ENCODE measurements at places on chromosomes 7 and 10.
A peak's percentile ranks its signal among the peaks of the same experiment; 100 is the strongest.

DNA sequence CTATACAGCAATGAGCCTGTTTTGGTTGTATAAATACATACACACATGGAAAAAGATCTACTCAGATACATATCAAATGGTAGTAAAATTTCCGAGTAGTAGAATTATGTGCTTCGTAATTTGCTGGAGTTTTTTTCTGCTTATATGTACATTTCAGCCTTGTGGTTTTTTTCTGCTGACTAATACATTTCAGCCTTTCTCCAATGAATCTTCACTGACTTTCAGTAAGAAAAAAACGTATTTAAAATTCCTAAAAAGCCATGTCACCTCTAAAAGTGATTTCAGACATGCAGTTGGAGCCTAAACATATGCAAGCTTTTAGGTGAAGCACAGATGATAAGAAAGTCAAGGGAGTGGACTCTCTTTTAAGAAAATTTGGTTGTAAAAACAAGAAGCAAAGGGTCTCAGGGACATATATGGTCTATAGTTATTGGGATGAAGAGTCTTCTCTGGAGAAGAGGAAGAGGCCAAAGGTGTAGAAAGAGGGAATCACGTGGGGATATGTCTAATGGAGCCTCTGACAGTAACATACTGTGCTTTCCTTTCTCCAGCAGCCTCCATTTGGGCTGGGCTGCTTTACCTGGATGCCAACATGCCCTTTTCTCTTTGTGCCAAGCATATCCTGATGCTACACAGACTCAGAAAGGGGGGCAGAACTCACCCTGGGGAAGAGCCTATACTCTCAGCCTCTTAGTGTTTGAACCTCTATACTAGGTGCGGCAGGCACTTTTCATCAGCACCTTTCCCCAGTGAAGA is 2.4 kb downstream of the AMPH start:
- no peak for DNase-seq

DNA sequence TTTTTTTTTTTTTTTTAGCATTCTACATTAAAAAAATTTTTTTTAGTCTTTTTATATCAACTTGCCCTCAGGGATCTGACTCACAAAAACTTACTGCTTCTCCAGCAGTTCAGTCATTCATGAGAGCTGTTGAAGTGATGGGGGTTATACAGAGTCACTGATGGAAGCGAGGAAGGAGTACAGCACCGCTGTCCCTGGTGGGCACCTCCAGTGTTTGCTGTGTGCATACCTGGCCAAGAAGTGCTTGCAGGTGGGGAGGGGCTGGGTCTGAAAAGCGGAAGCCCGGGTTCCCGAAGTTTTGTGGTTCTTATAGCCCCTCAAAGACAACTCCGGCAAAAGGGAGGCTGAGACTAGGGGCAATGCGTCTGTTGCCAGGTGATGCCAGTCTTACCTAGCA is 46.2 kb downstream of the MINDY4 start:
- peak; percentile 40 for DNase-seq

DNA sequence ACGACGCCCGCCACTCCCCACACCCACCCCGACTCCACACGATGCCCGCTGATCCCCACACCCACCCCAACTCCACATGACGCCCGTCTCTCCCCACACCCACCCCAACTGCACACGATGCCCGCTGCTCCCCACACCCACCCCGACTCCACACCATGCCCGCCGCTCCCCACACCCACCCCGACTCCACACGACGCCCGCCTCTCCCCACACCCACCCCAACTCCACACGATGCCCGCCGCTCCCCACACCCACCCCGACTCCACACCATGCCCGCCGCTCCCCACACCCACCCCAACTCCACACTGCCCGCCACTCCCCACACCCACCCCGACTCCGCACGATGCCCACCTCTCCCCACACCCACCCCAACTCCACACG is 317.0 kb downstream of the DNAJB6 start:
- no peak for DNase-seq

DNA sequence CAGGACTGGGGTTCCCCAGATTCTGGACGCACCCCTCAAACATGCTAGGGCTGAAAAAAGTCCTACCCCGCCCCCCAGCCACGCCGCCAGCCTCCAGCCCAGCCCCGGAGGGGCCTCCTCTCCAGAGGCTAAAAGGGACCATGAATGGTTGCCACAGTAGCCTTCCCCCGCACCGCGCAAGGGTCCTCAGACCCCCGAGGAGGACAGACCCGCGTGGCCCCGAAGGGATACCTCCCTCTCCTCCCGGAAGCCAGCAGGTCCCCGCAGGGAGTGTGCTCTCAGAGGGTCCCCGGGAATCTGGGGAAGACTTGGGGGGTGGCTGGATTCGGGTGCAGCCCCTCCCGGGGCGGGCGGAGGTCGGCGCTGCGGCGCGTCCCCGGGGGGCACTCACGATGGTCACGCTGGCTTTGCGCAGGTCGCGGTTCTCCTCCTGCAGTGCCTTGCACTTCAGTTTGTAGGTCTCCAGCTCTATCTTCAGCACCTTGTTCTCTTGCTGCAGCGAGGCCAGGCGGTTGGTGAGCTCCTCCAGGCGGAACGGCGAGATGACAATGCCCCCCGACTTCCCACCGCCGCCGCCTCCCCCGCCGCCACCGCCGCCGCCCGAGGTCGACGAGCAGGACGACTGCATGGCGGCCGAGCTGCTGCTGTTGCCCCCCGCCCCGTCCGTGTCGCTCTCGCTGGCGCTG is 482 bp downstream of the CCDC6 start:
- DNase-seq = no peak

- DNase-seq = no peak
Observed at GRCh38 chr7:155583636-155584035, 37.3 kb upstream of the CNPY1 start.

DNA sequence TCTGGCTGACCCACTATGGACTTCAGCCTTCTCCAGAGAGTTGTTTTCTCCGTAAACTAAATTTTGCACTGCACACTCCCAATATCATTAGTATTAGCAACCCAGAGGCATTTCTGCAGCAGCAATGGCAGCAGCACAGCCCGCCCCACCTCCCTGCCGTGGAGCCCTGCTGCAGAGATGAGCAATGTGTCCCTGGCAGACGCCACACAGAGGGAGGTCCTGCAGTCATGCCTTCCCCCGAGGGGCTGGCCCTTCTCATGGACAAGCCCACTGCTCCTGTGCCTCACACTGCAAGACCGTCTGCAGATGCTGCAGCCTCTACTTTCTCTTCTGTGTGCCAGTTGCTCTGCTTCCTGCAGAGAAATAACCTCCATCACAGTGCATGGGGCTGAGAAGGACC is 393.4 kb upstream of the MKI67 start:
- DNase-seq = no peak
